Nucleus accumbens (tissue), 56 donors: ENCODE measurements at places on chromosomes 11 and 22.

DNA sequence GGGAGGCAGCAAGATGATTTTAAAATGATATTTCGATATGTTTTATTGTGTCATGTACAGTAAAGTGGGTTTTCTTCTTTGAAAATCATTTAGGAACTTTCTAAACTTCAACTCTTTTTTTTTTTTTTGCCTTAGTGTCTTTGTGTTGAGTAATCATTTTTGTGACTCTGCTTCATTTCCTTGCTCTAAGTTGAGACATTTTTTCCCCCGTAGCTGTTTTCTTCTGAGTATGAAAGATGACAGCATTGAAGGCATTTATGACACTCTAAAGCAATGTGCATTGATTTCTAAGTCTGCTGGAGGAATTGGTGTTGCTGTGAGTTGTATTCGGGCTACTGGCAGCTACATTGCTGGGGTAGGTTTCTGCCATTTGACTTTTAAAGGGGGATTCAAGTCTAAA lies 23.5 kb downstream of the RRM1 start:
- DNase-seq = no peak

- DNase-seq = no peak
These were observed 1.5 kb downstream of the MS4A8 start for GRCh38 chr11:60700689-60701468.

DNA sequence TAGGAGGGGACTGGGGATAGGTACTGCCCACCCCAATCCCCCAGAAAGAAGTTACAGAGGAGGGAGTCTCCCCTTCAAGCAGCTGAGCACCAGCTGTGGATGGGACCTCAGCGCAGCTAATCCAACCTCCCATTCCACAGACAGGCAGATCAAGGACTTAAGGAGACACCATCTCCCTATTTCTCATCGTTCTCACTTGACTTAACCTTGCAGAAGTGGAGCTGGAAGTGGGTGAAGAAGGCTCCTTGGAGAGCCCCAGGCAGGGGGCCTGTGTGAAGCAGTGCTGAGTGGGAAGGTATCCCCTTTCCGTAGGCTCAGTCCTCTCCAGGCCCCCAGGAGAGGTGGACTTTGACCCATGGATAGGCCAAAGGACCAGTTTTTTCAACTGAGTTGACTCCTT lies 27.3 kb downstream of the USP35 start:
- DNase-seq = no peak

DNA sequence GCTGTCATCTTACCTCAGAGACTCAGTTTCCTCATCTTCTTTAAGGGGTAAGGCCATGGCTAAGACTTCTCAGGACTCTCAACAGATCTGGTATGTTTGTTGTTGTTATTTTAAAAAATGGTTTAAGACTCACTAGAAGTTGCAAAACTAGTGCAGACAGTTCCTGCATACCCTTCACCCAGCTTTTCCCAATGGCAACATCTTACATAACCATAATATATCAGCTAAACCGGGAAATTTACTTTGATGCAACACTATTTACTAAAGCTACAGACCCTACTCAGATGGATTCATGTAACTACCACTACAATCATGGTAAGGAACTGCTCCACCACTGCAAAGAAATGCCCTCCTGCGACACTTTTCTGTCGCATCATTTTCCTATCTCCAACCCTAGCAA lies 20.4 kb downstream of the LGR4 start:
- DNase-seq = no peak

GRCh38 chr11:117722082-117722481 lies 74.9 kb downstream of the DSCAML1 start:
- DNase-seq = no peak

DNA sequence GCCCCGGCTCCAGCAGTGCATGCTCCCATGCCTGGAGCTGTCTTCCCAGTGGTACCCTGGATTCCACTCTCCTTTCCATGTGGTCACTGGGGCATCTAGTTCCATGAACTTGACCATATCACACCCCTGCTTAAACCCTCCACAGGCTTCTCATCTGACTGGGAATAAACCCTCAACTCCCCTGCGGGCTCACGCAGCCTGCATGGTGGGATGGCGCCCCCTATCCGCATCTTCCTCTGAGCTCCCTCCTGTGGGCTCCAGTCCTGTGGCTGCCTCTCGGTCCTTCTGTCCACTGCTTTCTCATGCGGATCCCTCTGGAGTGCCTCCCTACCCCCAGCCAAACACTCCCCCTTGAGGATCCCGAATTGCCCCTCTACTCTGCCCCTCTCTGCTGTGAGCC lies 41.4 kb upstream of the TTLL12 start:
- DNase-seq = no peak

GRCh38 chr11:45930031-45930794 lies 7.8 kb downstream of the LARGE2 start:
- DNase-seq = no peak

GRCh38 chr11:47111318-47111804 lies 65.3 kb downstream of the ARFGAP2 start:
- DNase-seq = no peak

DNA sequence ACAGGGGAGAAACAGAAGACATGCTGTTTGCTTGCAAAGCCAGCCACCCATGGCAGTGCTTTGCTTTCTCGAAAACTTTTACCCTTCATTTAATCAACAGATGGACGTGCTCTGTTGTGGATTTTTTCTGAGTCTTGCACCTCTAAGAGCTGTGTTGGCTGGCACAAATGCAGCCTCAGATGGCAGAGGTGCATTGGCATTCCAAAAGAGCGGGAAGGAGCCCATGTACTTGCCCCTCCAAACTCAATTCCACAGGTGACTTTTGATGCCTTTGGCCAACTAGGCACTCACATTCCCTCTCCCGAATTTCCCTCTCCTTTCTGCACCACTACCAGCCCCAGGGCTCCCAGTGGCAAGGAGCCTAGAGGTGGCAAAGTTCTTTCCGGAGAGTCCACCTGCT lies 1.2 kb downstream of the KIRREL3 start:
- no peak for DNase-seq

GRCh38 chr22:17829695-17830042 lies 55.4 kb upstream of the BID start:
- DNase-seq = no peak

DNA sequence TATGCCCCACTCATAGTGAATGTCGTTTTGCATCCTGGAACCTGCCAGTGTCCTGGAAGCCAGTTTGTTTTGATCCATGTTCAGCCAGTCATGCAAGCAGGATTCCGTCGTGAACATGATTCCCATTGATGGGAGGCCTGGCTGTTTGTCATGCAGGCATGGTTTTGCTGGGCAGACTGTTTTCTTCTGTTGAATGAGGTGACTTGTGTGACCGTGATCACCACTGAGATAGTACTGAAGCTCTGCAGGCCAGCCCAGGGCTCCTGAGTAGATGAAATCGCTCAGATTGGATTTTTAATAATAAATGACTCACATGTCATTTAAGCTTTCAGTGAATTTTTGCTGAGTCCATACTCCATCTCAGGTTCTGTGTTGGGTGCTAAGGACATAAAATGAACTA lies 117.8 kb downstream of the PDE2A start:
- no peak for DNase-seq

DNA sequence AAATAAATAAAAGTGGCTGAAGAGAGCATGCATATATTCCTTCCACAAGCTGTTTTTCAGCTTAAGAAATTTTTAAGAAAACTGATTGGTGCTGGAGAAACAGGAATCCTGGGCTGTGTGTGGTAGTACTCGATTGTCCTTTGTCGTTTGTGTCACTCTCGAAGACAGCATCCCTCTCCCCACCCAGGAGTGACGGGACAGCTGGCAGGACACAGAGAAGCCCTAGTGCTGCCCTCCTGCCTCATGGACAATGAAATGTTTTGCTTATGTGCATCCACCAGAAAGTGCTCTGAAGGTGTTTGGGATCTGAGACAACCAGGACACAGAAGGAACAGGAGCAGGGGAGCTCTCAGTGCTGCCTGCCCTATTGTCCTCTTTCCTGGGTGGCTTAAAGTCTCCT lies 12.8 kb downstream of the PLAAT4 start:
- no peak for DNase-seq

- no peak for DNase-seq
These were observed 56.2 kb downstream of the BRD1 start for GRCh38 chr22:49771266-49772065.

DNA sequence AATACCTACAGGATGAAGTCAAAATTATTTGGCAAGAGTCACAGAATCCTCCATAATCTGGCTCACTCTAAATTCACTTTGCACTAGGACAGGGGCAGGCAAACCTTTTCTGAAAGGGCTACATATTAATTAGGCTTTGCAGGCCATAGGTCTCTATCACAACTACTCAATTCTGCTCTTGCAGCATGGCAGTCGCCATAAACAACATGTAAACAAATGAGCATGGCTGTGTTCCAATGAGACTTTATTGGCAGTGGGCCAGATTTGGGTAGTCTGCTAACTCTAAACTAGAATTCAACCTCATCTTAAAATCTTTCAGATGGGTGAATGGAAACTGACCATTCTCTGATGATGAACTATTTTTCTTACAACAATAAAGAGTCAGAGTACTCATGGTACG lies 5.8 kb downstream of the THRSP start:
- DNase-seq = no peak

DNA sequence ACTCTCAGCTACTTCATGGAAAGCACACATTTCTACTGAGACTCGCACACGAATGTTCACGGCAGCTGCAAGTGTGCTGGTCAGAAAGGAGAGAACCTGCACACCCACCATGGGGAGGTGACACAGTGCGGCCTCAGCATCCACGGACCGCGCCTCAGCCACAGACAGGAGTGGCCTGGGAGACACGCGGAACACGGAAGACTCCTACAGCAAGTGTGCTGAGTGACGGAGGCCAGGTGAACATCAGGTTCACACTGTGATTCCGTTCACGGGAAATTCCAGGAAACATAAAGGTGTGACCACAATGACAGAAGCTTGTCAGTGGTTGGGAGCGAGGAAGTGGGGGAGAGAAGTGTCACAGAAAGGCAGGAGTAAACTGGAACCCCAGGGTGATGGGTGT lies 13.3 kb upstream of the MOB2 start:
- DNase-seq = no peak

DNA sequence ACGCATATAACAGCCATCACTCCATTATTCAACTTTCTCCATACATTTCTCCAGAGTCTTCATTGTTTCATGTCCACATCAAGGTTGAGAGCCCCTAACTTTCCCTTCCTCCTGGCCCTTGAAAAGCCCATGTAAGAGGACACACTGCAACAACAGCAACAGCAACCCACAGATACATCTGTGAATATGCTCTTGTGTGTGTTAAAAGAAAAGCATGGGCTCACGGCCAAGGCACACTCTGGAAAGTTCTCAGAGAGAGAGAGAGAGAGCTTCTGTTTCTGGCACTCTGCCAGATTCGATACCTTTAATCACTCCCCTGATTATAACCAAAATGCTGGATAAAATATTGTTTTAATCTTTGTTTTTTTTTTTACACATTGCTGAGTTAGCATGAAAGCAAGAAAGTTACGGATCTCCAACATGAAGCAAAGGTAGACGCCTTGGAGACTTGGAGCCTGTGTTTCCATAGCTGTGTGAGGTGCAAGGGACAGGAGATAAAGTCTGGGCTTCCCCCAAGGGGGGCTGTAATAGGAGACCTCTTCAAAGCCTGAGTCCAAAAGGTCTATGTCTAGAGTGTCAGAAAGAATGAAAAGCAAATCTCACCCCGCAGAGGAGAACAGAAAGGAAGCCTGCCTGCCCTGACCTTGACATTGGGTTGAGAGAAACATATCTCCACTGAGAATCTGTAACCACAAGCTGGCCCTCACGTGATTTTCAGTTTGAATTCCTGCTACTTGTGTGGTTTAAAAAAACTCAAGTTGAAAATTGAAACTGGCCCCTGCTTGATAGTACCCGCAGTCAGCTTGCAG lies 33.7 kb upstream of the MPPED1 start:
- no peak for DNase-seq

- DNase-seq = no peak
These were observed 8.5 kb upstream of the DENND5A start for GRCh38 chr11:9273376-9274336.

DNA sequence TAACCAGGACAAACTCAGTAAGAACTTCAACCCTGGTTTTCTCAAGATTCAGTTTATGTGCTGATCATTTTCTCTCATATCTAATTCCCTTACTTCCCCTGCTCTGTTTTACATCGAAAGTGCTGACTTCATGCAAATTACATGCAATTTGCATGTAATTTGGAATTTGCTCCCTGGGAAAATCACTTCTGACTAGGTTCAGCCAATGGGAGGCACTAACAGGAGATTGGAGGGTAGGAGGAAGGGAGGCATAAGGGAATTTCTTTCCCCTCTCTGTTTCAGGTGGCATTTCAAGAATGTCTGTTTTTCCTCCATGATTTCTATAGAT lies 363.3 kb upstream of the CCDC90B start:
- DNase-seq = no peak

- no peak for DNase-seq
These were observed 62.8 kb upstream of the CAPRIN1 start for GRCh38 chr11:33988586-33989370.

DNA sequence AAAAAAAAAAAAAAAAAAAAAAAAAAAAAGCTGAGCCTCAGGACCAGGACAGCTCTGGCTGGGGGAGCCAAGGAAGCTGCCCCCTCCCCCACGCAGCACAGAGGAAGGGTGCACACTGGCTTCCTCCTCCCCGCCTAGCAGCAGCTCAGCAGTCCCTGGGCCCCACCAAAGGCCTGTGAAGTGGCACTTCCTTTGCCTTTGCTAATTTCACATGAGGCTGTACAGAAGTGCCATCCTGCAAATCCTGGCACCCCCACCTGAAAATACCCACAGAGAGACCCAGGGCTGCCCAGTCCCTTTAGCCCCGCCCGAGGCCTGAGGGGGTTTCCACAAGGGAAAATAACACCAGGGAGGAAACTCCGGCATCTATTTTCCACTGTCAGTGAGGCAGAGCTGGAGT lies 3.9 kb downstream of the RHOG start:
- DNase-seq = no peak

DNA sequence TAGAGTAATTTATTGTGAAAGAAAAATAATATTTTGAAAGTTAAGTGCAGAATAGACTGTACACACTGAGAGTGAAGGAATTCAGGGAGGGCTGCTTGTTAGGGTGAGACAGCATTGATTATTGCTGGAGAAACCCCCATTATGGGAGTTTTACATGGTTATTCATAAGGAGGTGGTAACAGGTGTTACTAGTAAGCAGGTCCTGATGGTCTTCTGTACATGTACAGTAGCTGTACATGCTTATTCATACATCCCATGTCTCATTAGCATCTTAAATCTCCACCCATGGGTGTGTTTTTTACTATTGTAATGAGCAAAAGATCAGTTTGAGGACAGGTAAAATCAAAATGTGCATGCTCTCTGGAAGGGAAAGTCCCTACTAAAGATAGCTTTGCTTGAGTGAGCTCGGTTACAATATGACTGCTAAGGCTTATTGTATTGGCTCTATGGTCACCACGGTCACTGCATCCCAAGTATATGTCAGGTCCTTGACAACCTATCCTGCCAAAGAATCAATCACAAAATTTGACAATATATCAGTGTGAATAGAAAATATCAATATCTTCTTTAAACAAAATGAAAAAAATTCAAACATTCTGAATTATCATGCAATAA lies 6.2 kb downstream of the KDM4F start:
- DNase-seq = no peak

GRCh38 chr22:20566420-20567260 lies 59.2 kb downstream of the MED15 start:
- no peak for DNase-seq

- DNase-seq = no peak
These were observed 429.7 kb downstream of the ETS1 start for GRCh38 chr11:128157423-128158298.
